Jurkat, Clone E6-1 (cell line): ENCODE measurements at places on chromosomes 4 and X.
A peak's percentile ranks its signal among the peaks of the same experiment; 100 is the strongest.

GRCh38 chr4:1541449-1542225 is 135.4 kb upstream of the NKX1-1 start:
- DNase-seq: no peak

DNA sequence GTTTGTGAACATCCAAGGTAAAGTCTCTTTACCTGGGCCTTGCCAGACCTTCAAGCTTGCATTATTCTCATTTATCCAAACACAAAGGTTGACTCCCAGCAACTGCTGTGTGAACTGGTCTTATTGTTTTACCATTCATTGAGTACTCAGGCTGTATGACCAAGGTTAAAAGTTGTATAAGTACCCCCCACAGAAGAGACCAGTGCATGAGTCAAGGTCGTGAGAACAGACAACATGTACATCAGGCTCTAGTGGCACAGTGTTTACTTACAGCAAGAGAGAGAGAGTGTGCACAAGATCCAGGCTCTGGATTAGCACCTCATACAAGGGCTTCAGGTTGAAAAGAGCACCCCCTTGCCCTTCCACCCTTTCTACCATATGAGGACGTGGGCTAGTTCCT is 77.4 kb upstream of the EFNB1 start:
- DNase-seq: no peak

DNA sequence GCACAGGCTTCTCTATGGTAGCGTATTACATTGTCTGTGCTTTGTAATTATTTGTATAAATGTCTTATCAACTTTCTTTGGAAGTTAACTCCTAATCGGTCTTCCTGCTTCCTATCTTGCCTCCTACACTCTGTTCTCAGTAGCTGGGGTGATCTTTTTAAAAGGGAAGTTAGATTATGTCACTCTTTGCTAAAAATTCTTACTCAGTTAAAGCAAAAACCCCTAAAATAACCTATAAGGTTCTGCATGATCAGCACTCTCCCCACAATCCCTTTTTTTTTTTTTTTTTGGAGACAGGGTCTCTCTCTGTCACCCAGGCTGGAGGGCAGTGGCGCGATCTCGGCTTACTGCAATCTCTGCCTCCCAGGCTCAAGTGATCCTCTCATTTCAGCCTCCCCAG is 2.6 kb upstream of the PRPS1 start:
- DNase-seq: no peak

GRCh38 chr4:35963383-35963782 is 280.9 kb downstream of the ARAP2 start:
- DNase-seq: no peak

GRCh38 chr4:17817027-17817426 is 6.2 kb downstream of the NCAPG start:
- peak; percentile 53 for DNase-seq

DNA sequence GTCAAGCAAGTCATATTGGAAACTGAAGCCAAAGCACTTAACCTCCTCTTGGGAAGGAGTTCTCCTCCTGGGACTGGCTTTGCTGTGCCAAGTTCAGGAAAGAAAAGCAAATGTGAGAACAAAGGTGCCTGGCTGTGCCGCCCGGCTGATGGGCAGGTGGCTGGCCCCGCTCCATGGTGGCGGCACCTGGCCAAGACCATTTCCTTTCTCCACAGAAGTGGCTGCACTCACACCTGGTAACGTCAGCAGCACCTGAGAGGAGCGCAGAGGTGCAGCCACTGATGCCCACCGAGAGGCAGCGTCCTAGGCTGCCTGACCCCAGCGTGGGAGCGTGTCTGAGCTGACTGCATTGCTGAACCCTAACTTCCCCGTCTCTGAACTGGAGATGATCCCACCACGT is 54.3 kb downstream of the DCTD start:
- no peak for DNase-seq

- DNase-seq: no peak
These were observed 31.3 kb upstream of the ASMTL start for GRCh38 chrX:1483843-1484637.

GRCh38 chr4:151486168-151486567 is 77.2 kb downstream of the FHIP1A start:
- DNase-seq: no peak

GRCh38 chr4:137823007-137823406 is 290.7 kb upstream of the PCDH18 start:
- no peak for DNase-seq

GRCh38 chrX:140177821-140178220 is 212.5 kb upstream of the CXorf66 start:
- DNase-seq: no peak

GRCh38 chr4:54391104-54391503 is 162.0 kb downstream of the PDGFRA start:
- DNase-seq: no peak

GRCh38 chrX:95509474-95509873 is 1175.2 kb upstream of the DIAPH2 start:
- DNase-seq: no peak

DNA sequence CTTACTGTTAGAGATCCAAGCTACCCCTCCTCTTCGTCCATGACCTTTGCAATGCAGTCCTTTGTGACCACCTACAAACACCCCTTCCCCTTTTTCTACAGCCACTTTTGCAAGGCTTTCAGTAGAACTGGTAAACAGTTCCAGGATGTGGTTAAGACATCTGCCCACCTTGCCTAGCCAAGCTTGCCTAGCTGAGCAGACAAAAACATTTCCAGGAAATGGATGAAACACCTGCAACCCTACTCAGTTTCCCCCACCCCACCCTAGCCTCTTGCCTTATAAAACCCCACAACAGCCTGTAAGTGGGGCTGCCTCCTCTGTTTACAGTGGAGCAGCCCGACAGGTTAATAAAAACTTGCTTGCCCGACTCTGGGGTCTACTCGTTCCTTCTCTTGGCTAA is 133.8 kb downstream of the ZC4H2 start:
- peak; percentile 84 for DNase-seq

GRCh38 chrX:65635378-65635777 is 32.1 kb upstream of the MSN start:
- no peak for DNase-seq

GRCh38 chr4:132328761-132329160 is 820.3 kb upstream of the PCDH10 start:
- no peak for DNase-seq

GRCh38 chrX:134840370-134840769 is 150.4 kb upstream of the SMIM10 start:
- DNase-seq: no peak

GRCh38 chr4:6494431-6495295 is 22.2 kb upstream of the PPP2R2C start:
- no peak for DNase-seq

GRCh38 chr4:140807491-140808252 is 51.5 kb upstream of the TBC1D9 start:
- no peak for DNase-seq

GRCh38 chrX:8042304-8042703 is 115.1 kb upstream of the PNPLA4 start:
- no peak for DNase-seq

DNA sequence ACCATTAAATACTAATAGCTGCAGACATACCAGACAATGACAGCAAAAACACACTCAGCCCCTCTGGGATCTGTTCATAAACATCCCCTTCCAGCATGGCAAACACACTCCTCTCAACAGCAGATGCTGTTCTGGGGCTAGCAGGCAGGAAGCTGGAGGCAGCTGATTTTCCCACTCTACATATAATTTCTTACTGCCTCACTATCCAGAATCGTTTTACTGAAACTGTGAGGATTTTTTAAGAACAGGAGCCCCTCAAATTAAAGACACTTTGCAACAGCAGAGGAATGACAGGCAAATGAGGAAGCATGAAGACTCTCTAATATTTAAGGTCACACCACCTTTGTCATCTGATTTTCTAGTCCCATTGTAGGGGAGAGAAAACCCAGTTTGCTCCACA is 2.2 kb downstream of the MAPK10 start:
- DNase-seq: no peak

DNA sequence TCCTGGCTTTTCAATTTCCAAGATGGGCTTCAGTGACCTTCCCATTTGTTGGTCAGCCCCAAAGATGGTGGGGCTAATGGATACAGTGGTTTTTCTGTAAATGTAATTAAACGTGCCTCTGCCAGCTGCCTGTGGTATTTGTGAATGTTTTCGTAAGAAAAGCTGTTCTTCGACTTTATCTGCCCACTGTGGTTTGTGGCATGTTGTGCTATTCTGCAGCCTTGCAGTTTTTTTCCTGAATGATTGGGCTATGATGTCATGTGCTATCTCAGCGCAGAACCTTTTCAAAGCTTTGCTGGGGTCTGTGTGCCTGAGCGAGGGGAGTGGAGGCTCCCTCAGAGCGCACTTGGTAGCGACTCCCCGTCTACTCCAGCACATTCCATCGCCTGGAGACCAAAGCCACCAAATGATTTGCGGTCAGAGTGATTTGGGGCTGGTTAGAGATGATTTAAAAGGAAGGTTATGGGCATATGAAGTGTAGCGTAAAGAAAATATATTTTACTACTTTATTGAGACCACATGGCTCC is 137.5 kb downstream of the PALLD start:
- peak; percentile 74 for DNase-seq

GRCh38 chrX:114015966-114016365 is 567.9 kb upstream of the HTR2C start:
- DNase-seq: no peak

GRCh38 chr4:25955705-25956104 is 41.7 kb downstream of the SMIM20 start:
- DNase-seq: no peak

- no peak for DNase-seq
These were observed 260.0 kb downstream of the GLUD2 start for GRCh38 chrX:121307449-121307848.

DNA sequence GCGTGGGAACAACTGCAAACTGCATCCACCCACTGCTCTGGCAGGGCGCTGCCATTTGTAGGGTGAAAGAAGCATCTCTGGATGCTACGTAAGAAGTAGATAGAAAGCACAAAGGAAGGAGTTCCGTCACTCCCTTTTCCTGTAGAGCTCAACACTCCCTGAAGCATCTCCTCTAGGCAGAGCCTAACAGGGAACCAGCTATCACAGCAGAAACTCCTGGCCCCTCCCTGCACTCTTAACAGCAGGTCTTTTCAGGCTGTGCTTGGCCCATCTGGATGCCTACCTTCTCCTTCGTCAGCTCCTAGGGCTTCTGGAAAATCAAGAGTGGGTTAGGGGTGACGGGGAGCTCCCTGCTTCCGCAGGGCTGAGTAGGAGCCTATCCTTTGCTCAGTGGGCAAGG is 112.9 kb upstream of the TLL1 start:
- DNase-seq: no peak

DNA sequence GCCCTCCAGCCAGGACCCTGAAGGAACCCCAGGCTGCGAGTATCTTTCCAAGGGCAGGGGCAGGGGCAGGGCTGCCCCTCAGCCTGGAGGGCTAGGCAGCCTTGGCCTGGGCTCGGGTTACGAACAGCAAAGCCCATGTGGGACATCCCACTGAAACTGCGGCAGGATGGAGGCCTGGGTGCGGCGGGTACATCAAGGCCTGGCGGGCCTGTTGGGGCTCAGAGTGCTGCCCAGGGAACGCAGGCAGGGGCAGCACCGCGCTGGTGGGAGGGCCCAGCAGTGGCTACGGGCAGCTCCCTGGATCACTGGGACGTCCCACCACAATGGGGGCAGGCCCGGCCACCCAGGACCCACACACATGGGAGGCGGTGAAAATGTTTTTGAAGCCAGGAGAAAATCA is 10.9 kb downstream of the NAT8L start:
- no peak for DNase-seq

GRCh38 chr4:145299380-145300076 is 119.1 kb upstream of the OTUD4 start:
- peak; percentile 87 for DNase-seq

- DNase-seq: no peak
These were observed 327.3 kb downstream of the MAPK10 start for GRCh38 chr4:86032476-86033022.

DNA sequence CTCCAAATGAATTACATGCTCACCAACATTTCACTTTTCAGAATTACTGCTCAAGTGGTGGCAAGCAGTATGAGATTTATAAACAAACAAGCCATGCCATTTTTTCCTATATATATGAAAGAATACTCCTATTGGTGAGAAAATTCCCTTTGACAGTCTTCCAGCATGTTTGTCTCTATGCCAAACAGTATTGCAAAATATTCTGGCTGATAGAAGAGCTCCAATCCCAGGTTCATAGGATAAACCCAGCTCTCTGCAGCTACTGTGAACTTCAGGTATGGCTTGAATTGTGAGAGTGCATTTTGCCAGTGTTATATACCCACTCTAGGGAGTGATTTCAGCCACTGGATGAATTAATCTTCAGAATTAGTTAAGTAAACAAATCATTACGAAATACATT is 108.8 kb downstream of the MAGEC2 start:
- no peak for DNase-seq

- DNase-seq: no peak
These were observed 17.5 kb downstream of the ARSJ start for GRCh38 chr4:113962016-113962347.

GRCh38 chr4:151700566-151701316 is 60.1 kb downstream of the GATB start:
- DNase-seq: peak; percentile 87

DNA sequence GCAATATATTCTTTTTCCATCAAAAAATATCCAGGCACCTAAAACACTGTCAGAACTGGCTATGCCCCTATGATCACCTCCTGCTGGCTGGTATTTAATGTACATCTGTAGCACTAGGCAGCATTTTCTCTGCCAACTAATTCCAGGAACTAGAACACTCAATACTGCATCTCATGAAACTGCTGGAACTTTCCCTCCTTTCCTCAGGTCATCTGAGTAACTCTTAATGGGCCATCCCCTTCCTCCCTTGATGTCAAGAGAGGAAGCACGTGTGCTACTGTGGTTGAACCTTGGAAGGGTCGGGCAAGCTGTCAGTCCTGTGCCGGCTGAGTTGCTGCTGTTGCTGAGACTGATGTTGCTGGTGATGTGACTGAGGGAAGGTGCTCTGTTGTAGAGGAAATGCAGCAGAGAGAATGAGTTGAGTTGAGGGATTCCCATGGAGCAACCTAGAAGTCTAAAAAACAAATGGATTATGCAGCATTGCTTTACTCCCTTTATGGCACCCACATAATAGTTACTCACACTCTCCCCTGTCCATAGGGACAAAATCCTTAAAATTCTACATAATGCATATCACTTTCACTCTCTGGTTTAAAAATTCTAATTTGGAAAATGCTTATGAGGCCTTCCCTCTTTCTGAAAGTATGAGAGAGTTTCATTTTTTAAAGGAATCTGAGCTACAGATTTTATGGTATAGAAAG is 39.5 kb downstream of the TMEM165 start:
- DNase-seq: peak; percentile 22

GRCh38 chr4:25377572-25378436 is 741 bp downstream of the ANAPC4 start:
- DNase-seq: no peak
